Effector CD4-positive, alpha-beta T cell (primary cell): ENCODE measurements at places on chromosomes 7 and 10.

- DNase-seq: no peak
These were observed 552.9 kb downstream of the ARL4A start for GRCh38 chr7:13240349-13240748.

GRCh38 chr7:22082553-22082885, 136.8 kb upstream of the CDCA7L start:
- no peak for DNase-seq

DNA sequence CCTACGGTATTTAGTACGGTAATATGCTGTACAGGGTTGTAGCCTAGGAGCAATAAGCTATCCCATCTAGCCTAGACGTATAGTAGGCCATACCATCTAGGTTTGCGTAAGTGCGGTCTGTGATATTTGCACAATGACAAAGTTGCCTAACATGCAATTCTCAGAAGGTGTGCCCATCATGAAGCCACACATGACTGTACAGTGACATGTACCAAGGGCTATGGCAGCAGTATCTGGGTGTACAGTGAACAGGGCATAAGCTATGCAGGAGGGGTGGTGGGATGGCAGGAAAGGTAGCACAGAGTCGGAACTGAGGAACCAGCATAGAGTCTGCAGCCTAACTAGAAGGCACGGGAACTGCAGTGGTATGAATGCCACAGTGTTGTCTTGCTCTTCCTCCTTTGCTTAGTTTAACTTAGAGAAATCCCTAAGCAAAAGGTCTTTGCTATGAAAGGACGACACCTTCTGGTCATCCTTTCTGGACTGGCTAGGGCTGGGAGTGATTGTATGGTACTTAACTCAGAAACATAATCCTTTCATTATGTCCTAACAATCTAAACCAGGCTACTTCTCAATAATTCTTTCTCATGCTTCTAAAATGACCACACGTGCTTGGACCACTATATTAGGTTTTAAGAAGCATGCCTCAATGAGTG, 93.5 kb downstream of the DYNC1I1 start:
- DNase-seq: no peak

- DNase-seq: no peak
These were observed 68.9 kb downstream of the EBLN1 start for GRCh38 chr10:22148961-22149360.

DNA sequence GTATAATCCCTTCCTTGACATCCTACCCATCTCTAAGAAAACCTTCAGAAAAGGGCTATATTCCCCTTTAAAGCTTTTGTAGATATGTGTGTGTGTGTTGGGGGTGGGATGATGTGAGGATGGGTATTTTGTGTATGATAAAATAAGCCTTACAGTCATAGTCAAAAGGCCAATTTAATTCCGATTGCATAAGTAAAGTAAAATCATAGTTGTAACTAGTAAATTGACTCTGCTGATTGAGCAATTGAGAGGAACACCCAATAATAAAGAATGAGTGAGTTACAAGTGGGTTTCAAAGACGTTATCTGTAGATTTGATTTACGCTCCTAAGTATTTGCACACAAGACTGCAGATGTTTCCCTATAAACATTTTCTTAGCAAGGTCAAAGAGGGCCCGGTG, 71.3 kb upstream of the ITPRID1 start:
- no peak for DNase-seq

GRCh38 chr7:94591176-94591575, 64.8 kb downstream of the SGCE start:
- no peak for DNase-seq
